ENCODE measurements at places on chromosomes 6 and 20.

DNA sequence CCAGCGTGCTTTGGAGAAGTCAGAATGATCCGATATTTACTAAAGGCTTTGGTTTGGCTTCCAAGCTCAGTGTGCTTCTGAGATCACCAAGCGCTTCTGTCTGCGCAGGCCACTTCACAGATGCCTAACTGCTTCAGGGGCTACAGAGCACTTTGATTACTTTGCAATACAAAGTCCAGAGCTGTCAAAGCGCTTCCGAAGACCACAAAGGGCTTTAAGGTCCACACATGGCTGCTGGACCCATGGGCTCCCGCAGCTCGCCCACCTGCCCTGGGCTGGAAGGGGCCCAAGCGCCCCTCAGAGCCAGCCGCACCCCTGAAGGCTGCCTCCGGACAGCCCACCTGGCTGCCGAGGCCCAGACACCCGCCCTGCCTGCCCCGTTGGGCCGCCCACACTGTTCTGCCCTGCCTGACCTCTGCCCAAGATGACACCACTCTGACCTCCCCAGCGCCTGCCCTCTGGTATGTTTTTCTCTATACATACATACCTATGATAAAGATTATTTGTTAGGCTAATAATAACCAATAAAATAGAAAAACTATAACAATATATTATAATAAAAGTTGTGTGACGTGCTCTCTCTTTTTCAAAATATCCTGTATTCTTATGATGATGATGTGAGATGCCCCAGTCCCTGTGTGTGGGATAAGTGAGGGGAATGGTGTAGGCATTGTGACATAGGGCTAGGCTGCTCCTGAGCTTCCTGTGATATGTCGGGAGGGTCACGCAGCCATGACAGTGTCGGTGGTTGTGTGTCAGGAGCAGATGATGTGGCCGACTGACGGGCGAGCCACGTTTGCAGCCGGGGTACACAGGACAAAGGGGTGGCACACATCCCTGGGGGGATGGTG, 22.6 kb downstream of the DYNLT1 start:
- no peak for DNase-seq

DNA sequence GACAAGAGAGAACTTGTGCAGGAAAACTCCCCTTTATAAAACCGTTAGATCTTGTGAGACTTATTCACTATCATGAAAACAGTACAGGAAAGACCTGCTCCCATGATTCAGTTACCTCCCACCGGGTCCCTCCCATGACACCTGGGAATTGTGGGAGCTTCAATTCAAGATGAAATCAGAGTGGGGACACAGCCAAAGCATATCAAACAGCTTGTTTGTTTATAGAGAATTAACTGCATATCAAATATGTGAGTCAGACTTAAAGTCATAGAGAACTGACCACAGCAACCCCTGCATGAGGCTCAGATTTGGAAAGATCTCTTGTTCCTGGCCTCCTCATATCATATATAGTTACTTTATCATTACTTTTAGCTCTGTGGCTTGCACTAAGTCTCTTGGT, 29.1 kb upstream of the HDAC2 start:
- no peak for DNase-seq

- no peak for DNase-seq
These were observed 248.1 kb downstream of the PTPRT start for GRCh38 chr20:42941629-42942028.

- DNase-seq = no peak
These were observed 435.5 kb upstream of the NRSN1 start for GRCh38 chr6:23690453-23691049.

DNA sequence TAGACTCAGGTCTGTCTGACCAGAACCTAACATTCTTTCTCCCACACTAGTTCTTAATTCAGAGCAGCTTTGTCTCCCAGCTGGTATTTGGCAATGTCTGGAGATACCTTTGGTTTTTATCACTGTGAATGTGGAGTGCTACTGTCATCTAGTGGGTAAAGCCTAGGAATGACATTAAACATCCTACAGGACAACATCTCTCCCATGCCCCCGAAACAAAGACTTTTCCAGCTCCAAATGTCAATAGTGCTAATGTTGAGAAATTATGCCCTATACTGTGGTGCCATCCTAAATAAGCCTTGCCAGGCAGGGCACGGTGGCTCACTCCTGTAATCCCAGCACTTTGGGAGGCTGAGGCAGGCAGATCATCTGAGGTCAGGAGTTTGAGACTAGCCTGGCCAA, 4.2 kb upstream of the TTPAL start:
- no peak for DNase-seq

DNA sequence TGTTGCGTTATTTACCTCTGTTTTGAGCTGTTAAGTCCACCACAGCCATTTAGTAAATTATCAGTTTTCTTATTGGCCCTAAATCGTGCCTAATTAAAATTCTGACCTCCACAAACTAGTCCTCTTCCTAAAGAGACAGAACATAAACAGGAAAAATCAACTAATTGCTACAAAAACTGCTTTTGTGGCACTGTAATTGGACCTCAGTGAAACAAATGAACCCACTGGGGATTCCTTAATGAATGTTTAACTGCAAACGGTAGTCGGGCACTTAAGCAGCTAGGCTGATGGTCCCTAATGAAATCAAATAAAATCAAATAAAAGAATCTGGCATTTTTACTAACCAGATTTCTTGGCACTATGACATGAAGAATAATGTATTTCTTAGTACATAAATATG, 513.4 kb upstream of the SLC35B3 start:
- no peak for DNase-seq

GRCh38 chr6:112279031-112279935, 24.9 kb upstream of the LAMA4 start:
- no peak for DNase-seq

- no peak for DNase-seq
These were observed 27.0 kb upstream of the TBC1D7 start for GRCh38 chr6:13355043-13355945.

DNA sequence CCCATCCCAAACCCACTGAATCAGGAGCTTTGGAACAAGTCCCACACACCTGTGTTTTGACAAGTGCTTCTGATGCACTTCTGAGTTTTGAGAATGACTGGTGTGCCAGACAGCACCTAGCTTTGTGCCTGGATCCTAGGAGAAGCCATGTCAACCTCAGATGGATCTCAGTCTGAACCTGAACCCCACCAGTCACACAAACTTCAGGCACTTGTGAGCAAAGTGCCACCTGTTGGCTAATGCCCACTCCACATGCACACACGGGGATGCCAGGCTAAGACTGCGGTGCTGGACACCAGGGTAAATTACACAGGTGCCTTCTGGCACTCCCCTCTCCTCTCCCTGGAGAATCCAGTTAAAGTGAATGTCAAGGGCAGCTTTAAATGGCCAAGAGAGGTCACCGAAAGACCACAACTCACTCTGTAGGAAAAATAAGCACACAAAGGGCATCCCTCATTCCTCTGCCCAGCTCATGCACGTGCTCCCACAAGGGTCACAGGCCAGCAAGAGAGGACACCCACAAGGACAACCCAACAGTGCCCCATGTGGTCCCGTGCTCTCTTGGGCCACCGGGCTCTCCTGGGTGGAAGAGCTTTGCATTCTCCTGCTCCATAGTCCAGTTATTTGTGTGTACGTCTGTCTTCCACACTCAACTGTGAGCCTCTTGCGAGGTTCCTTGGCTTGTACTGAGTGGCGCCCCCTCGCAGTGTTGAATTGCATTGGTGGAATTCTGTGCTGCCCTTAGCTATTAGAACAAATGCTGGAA, 45.6 kb downstream of the TAF8 start:
- no peak for DNase-seq

DNA sequence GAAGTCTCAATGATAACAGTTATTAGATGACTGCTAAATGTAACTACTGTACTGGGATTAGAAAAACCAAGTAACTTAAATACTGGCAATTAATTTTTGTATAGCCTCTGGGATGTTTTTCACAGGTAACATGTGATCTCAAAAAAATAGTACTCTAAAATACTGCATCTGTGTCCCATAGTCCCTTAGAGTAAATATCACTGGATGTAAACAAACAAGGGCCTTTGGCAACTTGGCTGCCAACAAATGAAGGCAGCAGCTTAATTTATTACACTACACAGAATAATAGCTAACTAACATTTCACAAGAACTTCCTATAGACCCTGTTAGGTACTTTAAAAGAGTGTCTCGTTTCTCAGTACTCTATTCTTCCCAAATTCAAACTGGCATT, 14.0 kb downstream of the ARHGAP18 start:
- no peak for DNase-seq

DNA sequence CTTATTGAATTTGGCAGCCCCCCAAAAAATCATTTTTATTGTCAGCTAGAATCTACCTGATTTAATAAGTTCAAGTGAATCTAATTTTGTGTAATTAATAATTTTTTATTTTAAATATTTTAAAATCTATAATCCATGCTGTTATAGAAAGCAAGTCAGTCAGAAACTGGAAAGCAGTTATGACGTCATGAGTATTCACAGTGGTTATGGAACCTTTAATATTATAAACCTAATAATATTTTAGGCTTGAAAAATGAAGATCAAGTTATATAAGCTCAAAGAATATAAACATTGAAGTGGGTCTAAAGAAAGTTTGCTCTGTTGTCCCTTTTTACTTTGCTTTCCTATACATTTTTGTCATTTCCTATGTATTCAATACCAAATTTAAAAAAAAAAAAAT, 1075.1 kb upstream of the EPHA7 start:
- DNase-seq = no peak

GRCh38 chr20:46406986-46407670, 713 bp upstream of the ELMO2 start:
- DNase-seq = no peak

GRCh38 chr20:45328451-45328850, 19.8 kb downstream of the SDC4 start:
- no peak for DNase-seq

DNA sequence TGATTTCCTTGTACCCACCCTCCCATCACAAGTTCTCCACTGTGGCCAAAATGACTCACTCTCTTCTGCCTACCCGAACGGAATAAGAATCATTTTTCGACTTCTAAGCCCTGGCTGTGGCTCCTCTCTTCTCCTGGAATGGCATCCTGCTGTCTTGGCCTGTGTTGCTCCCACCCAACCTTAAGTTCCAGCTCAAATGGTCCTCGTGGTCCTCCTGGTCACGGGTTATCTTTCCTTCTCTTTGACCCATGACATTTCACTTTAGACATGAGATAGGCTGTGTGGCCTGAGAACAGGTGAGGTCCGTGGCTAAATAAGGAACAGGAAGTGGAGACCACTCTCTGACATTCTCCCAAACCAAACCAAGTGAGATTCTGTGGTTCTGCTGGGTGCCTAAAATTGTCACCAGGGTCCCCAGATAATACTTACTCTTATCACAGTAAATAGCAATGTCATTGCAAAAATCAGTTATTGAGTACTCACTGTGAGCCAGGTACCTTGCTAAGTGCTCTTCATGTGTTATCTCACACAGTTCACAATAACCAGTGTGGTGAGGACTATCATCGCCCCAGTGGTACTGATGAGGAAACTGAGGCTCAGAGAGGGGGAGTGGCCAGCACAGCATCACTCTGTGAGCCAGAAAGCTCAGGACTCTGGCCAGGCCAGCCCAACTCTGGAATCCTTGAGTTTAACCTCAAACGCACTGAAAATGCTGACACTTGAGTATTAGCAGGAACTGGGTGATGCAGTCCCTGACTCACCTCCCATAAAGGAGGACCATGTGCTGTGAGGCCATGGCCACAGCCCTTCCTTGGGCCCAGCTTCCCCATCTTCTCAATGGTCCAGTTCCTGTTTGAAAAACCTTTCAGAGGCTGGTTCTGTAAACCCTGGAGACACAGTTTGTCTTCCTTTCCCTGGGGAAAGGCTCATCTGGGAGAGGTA, 74.8 kb upstream of the SIRPA start:
- no peak for DNase-seq

- DNase-seq = no peak
These were observed 320.0 kb upstream of the FLRT3 start for GRCh38 chr20:14657266-14658005.

- DNase-seq = no peak
These were observed 17.9 kb downstream of the PERP start for GRCh38 chr6:138089325-138089724.

DNA sequence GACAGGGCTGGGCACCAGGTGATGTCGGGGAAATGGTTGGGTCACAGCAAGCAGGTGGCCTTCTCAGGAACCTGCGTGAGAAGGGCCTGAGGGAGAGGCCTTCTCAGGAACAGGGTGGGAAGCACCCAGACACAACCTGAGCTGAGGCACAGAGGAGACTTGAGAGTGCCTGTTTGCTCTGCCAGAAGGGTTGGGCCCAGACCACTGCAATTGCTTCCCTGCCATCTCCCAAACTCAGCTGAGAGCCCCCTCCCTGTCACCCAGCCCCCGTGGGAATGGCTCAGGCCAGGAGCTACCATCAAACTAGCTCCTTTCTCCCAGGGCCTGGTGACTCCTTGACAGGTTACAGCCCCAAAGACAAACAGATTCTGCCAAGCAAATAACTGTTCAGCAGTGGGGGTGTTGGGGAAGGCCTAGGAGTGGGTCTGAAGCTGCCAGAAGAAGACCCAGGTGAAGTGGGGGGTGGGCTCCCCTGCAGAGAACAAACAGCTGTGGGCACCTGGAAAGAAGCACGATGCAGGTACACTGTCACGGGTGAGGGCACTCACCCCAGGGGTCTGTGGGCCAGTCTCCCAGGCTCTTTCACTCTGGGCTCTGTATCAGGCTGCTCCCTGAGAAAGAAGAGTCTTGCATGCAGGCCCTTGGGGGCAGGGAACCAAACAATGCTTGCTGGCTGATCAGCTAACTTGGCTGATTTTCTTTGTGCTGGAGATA, 30.4 kb upstream of the SPDEF start:
- DNase-seq = no peak

GRCh38 chr20:57266291-57267157, at the start of gene BMP7:
Gene BMP7, minus strand, starts transcription at chr20:57266641. Its CDS starts 519 bp downstream, at chr20:57266122.
- DNase-seq = peak; percentile 60

GRCh38 chr6:18039481-18039880, 52.0 kb upstream of the KIF13A start:
- no peak for DNase-seq

DNA sequence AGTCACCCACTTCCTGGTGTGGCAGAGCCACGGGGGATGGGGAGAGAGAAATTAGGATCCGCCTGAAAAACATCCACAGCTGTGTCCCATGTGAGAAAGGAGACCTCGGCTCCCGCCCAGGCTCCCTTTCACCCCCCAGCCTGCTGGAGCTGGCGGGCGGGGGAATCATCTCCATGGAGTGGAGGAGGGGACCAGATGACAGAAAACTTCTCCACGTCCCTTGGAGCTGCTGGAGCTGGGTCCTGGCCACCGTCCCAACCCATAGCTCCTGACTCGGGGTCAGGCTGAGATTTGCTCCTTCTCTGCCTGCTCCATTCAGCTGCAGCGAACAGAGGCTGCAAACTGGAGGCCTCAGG, 113.8 kb downstream of the CEBPB start:
- no peak for DNase-seq

DNA sequence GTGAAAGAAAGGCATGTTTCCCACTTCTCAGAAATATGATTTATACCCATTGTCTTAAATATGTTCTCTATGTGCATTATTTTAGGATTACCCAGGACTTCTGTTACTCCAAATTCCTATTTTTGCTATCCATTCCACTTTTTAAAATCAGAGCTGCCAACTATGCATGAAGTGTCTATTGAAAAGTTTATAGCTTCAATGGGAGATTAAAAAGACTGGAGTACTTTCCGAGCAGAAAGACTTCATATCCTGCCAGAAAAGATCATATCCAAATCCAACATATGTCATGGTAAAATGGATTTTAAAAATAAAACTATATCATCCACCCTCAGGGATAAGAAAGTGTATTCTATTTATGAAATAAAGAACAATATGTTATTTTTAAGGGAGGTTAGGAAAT, 212.7 kb downstream of the COL12A1 start:
- no peak for DNase-seq
